ENCODE measurements at places on chromosomes 5 and 9.

DNA sequence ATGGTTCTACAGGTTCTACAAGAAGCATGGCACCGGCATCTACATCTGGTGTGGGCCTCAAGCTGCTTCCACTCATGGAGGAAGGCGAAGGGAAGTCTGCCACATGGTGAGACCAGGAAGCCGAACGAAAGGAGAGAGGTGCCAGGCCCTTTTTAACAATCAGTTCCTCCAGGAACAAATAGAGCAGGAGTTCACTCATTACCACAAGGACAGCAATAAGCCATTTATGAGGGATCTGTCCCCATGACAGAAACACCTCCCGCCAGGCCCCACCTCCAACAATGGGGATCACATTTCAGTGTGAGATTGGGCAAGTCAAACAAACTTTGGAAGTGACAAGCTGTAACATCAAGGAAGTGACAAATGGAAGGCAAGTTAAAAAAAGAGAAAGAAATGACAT is 95.5 kb upstream of the PTPN3 start:
- no peak for DNase-seq

DNA sequence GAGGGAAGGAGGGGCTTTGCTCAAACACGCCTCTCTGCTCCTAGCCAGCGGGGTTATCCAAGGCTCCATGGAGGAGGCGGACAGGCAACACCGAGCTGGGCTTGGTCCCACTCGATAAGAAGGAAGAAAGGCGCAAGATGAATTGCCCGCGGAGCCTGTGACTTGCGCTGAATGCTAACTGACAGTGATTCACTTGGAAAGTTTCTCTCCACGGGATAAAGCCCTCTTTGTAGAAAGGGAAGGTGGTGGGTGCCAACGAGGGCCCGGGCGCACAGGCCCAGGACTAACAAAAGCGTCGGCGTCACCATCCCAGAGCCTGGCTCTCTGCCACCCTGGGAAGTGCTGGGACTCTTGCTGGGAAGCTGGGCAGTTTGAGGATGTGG is 76.0 kb downstream of the VAV2 start:
- no peak for DNase-seq

- DNase-seq = no peak
Measured at GRCh38 chr5:145978171-145978570, 41.8 kb downstream of the SH3RF2 start.

DNA sequence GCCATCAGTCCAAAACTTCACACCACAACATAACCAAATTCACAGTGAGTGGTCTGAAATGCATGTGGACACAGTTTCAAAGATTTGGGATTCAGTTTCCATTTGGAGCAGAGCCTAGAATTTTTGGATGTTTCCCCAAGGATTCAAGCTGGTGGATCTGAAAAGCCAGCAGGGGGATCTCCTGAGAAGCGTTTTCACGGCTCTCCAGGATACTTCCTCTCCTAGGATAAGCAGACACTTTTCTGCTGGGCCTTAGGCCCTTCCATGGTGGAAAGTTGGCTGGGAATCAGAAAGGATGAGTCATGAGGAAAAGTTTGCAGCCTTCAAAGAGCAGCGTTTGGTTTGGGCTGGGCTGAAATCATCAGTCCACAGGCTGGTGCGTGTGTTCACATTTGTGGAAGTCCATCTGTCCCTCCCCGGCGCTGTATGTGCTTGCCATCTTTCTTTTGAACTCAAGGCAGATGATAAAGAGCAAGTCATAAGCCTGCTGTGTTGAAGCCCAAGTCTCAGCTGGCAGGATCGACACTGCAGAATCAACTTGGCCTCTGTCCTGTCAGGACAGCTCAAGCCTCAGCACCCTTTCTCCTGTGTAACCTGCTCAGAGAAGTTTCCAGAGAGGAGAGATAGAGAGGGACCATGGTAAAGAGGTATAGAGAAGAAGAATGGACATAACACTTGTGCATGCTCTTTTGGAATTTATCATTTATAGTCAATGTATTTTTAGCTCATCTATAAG is 152.6 kb upstream of the MSX2 start:
- no peak for DNase-seq

GRCh38 chr9:95261890-95262289 is 55.6 kb downstream of the FANCC start:
- DNase-seq = no peak

GRCh38 chr5:125002727-125003598 is 256.5 kb upstream of the ZNF608 start:
- DNase-seq = no peak

- no peak for DNase-seq
Measured at GRCh38 chr9:68694125-68694524, 10.9 kb upstream of the PIP5K1B start.

- DNase-seq = no peak
Measured at GRCh38 chr5:96142786-96143434, 181.3 kb upstream of the ELL2 start.

DNA sequence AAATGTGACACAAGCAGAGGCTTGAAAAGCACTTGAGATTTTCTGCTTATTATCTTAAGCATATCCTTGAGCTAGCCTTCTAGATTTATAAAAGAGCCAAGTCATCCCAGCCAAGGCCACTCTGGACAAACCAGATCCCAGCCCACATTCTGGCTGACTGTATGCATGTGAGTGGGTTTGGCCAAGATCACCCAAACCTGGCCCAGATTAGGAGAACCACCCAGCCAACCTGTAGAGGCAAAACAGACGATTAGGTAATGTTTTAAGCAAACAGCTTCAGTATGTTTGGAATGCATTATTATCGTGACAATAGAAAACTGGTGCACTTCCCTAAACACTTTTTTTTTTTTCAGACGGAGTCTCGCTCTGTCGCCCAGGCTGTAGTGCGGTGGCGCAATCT is 151.9 kb downstream of the SPATA31D1 start:
- DNase-seq = no peak

All from stimulated activated CD4-positive, alpha-beta T cell treated with anti-CD3 and anti-CD28 coated beads, Interleukin-2, amount 100 ng/mL, for 48 hours (primary cell).